ENCODE measurements at places on chromosomes 4 and X. TPM values are rescaled to one million over a fixed set of nuclear protein-coding genes. Genes with fewer than 3 reads are reported as not detected.

GRCh38 chr4:18252052-18252451, 230.5 kb upstream of the LCORL start:
- no peak overlapping the region for H3K4me3 ChIP-seq
- DNase-seq: no peak
- no peaks in the 10 kb centered on the region for H3K4me1 ChIP-seq

Gene BEX2
- total RNA-seq: 30.3 TPM

- no peak for DNase-seq
- H3K4me3 ChIP-seq: no peak overlapping the region
- H3K4me1 ChIP-seq: no peaks in the 10 kb centered on the region
- H3K36me3 ChIP-seq: peaks cover 1% of the 10 kb centered on the region
- no peak overlapping the region for H3K27ac ChIP-seq
Observed at GRCh38 chrX:105609530-105609929, 212.8 kb upstream of the NRK start.

Gene ZNF630
- 5.2 TPM for total RNA-seq

GRCh38 chrX:46354481-46354880, 190.7 kb downstream of the ZNF674 start:
- no peak for DNase-seq
- no peaks in the 10 kb centered on the region for H3K27me3 ChIP-seq
- H3K36me3 ChIP-seq: no peaks in the 10 kb centered on the region
- no peak overlapping the region for H3K4me3 ChIP-seq
- H3K27ac ChIP-seq: no peak overlapping the region

GRCh38 chr4:38105475-38106220, 145.4 kb downstream of the PTTG2 start:
- H3K4me3 ChIP-seq: no peak overlapping the region
- no peaks in the 10 kb centered on the region for H3K27me3 ChIP-seq
- H3K27ac ChIP-seq: no peak overlapping the region

- peaks cover 8% of the 10 kb centered on the region for H3K4me1 ChIP-seq
- H3K36me3 ChIP-seq: no peaks in the 10 kb centered on the region
- no peak overlapping the region for H3K27ac ChIP-seq
- H3K27me3 ChIP-seq: peaks cover 26% of the 10 kb centered on the region
- no peak for DNase-seq
- no peak overlapping the region for H3K4me3 ChIP-seq
Observed at GRCh38 chrX:936979-937769, 275.3 kb downstream of the CRLF2 start.

- no peak for DNase-seq
- H3K4me1 ChIP-seq: peaks cover 13% of the 10 kb centered on the region
- no peaks in the 10 kb centered on the region for H3K27me3 ChIP-seq
- H3K36me3 ChIP-seq: no peaks in the 10 kb centered on the region
- H3K4me3 ChIP-seq: no peak overlapping the region
- no peak overlapping the region for H3K27ac ChIP-seq
Observed at GRCh38 chr4:55910140-55910539, 38.6 kb upstream of the CEP135 start.

- H3K4me3 ChIP-seq: no peak overlapping the region
- H3K27me3 ChIP-seq: peaks cover 7% of the 10 kb centered on the region
Observed at GRCh38 chrX:10611441-10612090, 8.8 kb downstream of the MID1 start.

- peak within 1 kb of the TSS; percentile 83 for H3K4me3 ChIP-seq
- peak; percentile 44 for DNase-seq
- peak within 1 kb of the TSS; percentile 24 for H3K27ac ChIP-seq
- no peaks in the 10 kb centered on the region for H3K27me3 ChIP-seq
Observed at GRCh38 chr4:15778289-15779241, at the start of gene CD38. TSS of gene CD38 (plus strand) at chr4:15778328. CDS start at chr4:15778415, 87 bp downstream.

Gene FABP2
- 0.14 TPM for total RNA-seq

GRCh38 chr4:182291175-182291574, 48.0 kb downstream of the TENM3 start:
- no peak overlapping the region for H3K27ac ChIP-seq
- no peaks in the 10 kb centered on the region for H3K4me1 ChIP-seq
- H3K4me3 ChIP-seq: no peak overlapping the region
- H3K27me3 ChIP-seq: no peaks in the 10 kb centered on the region

GRCh38 chrX:17160975-17161374, 214.0 kb upstream of the NHS start:
- peaks cover 16% of the 10 kb centered on the region for H3K36me3 ChIP-seq
- H3K27ac ChIP-seq: no peak overlapping the region
- H3K4me3 ChIP-seq: no peak overlapping the region
- no peaks in the 10 kb centered on the region for H3K4me1 ChIP-seq
- no peaks in the 10 kb centered on the region for H3K27me3 ChIP-seq

DNA sequence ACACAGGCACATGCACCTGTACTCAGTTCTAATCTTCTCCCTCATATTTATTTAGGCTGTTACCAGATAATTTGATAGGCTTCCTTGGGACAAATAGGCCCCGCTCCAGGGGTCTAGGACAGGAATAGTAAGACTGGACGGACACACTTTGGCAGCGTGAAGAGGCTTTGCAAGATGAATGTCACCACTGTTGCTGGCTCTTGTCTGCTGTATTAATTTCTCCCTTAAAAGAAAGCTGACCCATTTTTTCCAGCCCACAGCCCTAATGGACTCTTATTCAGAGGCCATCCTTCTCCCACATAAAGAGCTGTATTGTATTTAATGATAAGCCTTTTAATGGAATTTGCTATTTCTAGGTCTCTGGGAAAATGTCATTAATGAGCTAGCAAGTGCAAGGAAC, 18.0 kb downstream of the FAM184B start:
- H3K27me3 ChIP-seq: no peaks in the 10 kb centered on the region
- no peak overlapping the region for H3K4me3 ChIP-seq
- peaks cover 5% of the 10 kb centered on the region for H3K36me3 ChIP-seq
- no peak overlapping the region for H3K27ac ChIP-seq

GRCh38 chrX:73876911-73877310, 313.9 kb downstream of the CHIC1 start:
- H3K27me3 ChIP-seq: peaks cover 9% of the 10 kb centered on the region
- H3K4me1 ChIP-seq: peaks cover 5% of the 10 kb centered on the region
- peaks cover 4% of the 10 kb centered on the region for H3K36me3 ChIP-seq

Gene FDCSP
- total RNA-seq: not detected

Gene ATP1B4
- total RNA-seq: not detected

GRCh38 chrX:136437774-136438173, 50.0 kb upstream of the BRS3 start:
- no peak for DNase-seq
- H3K27ac ChIP-seq: no peak overlapping the region
- H3K36me3 ChIP-seq: no peaks in the 10 kb centered on the region
- no peak overlapping the region for H3K4me3 ChIP-seq
- H3K4me1 ChIP-seq: no peaks in the 10 kb centered on the region
- no peaks in the 10 kb centered on the region for H3K27me3 ChIP-seq

Gene APEX2
- total RNA-seq: 13.5 TPM

All from naive thymus-derived CD8-positive, alpha-beta T cell (primary cell).